Ovary (tissue), 10 donors: ENCODE measurements at places on chromosomes 1 and 21.

- no peak for DNase-seq
Observed at GRCh38 chr21:25501996-25502665, 105.2 kb downstream of the MRPL39 start.

GRCh38 chr1:181120924-181121323, 32.4 kb downstream of the IER5 start:
- DNase-seq = no peak

DNA sequence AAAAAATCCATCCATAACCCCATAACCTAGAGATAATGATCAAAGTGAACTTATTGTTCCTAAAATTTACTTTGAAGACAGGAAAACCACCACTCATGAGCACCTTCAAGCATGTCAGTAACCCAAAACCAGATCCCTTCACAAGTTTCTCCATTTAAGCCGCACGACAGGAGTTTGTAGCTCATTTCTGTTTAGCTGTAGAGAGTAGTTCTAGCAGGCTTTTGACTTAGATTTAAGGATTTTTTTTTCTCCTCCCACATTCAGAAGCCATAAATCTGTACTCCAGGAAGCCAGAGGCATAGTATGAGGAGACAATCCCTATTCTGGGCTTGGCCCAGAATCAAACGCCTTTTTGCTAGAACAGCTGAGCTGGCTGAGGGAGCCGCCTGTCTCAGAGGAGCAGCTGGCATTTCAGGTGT, 25.6 kb downstream of the TOMM20 start:
- DNase-seq = no peak

DNA sequence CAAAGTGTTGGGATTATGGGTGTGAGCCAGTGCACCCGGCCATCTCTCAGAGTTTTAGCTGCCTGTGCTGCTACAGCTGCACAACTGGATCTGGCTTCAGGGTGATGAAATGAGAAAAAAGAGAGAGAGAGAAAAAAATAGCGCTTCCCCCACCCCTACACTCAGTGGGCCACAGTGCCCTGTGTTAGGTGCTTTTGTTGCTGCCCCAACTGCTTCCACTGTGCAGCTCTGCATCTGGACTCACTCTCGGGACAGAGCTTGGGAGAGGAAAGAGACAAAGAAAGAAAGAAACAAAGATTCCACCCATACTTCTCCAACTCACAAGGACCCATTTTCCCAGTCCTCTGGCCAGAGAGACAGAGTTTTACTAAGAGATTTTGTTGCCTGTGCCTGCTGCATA, 50.4 kb downstream of the INAVA start:
- no peak for DNase-seq

- DNase-seq = peak; percentile 74
Observed at GRCh38 chr1:37691497-37692077, 729 bp upstream of the CDCA8 start.

GRCh38 chr1:17865912-17866739, 111.0 kb downstream of the ACTL8 start:
- DNase-seq = no peak

- DNase-seq = no peak
Observed at GRCh38 chr1:218425647-218426342, 80.7 kb downstream of the TGFB2 start.

- DNase-seq = no peak
Observed at GRCh38 chr1:2115008-2115641, 64.9 kb downstream of the PRKCZ start.

GRCh38 chr1:26363549-26364448, 8.8 kb downstream of the ZNF683 start:
- DNase-seq = peak; percentile 75

DNA sequence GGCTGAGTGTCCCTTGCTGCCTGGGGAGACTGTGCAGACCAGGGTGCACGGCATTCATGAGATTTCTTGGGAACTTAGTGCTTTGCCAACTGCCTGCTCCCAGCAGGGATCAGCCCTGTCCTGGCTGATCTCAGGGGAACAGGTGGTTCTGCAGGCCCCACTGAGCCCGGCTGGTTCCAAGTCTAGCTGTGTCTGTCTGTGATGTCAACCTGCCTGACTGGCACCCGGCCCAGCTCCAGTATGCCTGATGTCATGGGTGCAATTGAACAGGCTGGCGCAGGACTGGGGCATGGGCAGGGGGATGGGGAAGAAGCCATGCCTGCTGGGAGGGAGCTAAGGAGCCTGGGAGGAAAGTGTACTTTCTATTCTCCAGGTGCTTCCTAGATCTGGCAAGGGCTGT, 227.1 kb downstream of the GRIK3 start:
- no peak for DNase-seq

- DNase-seq = no peak
Observed at GRCh38 chr21:26116456-26117011, 54.0 kb downstream of the APP start.

DNA sequence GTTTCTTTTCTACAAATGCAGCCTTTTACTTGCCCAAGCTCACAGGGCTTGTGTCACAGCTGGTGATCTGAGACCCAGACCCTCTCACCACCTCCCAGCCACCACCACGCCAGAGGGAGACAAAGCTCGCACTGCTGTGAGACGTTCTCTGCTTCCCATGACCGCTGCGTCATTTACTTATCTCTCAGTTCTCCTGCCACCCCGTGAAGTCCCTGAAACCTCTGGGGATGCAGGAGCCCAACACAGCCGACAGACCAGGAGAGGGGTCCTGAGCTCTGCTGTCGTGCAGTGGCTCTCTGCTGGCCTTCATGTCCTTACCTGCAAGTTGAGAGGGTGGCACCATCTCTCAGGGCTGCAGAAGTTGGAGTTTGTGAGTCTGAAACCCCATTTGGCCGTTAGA, 77.7 kb downstream of the SLC16A1 start:
- no peak for DNase-seq

DNA sequence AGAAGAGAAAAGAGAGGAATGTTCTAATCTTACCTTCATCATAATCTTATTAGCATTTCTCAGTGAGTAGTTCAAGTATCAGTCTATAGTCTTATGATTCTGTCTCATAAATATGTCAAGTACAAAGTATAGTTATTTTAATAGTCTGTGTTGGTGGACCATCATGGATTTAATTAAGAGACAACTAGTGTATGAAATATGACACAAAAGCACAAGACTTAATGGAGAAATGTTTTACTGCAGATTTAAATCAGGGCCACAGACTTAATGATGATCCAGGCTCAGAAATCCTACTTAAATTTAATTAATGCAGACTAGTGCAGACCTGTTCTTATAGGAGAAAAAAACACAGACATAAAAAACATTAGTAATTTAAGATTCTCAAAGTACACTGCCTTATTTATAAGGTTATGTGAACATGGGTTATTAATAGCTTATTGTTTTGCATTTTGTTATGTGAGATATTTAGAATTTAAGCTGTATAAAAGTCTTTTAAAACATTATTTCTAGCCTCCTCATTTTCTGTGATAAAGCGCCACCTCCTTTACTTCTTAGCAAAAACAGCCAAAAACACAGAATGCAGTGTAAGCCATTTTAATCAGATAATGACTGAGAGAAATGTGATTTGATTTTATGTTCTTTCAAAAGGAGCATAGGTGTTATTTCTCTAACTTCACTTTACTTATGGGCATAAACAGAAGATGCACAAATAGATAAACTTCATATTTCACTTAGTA, 255.0 kb upstream of the SNX7 start:
- DNase-seq = no peak

GRCh38 chr1:76677416-76678405, 189.6 kb upstream of the ST6GALNAC5 start:
- no peak for DNase-seq

DNA sequence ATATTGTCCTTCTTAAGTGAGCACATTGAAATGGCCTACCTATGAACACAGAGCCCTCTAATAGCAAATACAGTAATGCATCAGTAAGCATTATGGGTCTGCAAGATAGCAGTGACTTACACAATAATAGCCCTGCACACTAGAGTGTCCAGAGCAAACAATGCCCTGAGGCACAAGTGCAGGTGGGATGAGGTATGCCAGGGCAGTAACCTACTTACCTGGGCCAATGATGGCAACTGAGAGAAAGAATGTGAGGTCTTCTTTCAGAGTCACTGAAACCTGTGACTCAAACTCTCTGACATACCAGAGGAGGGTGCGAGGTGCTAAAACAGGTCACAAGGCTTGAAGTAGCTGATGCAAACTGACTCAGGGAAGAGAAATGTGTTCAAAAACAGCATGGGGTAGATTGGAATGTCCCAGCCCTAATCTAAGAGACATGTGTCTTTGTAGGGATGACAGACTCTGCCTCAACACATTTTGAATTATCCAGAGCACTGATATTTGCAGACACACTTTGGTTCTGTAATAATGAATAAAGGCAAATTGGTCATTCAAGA, 168.5 kb upstream of the RUNX1 start:
- no peak for DNase-seq
